Activated CD4-positive, alpha-beta T cell treated with anti-CD3 and anti-CD28 coated beads, Interleukin-2, amount 50 U/mL, for 24 hours (primary cell): ENCODE measurements at places on chromosomes 5 and 9.

DNA sequence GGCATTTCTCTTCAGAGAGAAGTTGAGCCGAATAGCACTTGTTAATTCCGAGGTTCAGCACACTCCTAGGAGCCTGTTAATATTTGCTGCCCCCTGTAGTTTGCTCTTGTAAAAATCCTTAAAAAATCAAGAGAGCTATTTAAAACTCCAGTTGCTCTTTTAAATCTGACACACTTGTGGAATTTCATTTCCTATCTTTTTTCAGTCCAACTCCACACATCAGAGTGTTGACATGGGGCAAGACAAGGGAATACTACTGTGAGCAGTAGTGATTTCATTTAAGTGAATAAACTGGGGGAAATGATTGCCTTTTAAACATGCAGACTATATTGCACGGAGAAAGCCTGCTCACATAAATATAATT lies 1096.3 kb upstream of the DMAC1 start:
- DNase-seq: no peak

DNA sequence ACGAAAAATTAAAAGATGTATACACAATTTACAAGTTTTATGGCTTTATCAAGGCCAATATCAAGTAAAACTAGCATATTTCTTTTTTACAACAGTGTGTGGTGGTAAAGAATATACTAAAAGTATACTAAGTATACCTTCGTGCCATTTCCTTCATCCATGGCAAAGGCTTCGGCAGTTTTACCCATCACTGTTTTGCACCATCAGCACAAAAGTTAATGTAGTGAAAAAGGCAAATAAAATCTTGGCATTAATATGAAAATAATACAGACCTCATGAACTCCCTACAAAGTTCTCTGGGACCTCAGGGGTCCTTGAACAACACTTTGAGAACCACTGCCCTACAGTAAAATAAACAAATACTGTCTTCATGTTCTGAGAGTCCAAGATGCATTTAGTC lies 312.3 kb upstream of the NREP start:
- DNase-seq: no peak

GRCh38 chr9:33291031-33291397 lies 698 bp downstream of the NFX1 start:
- no peak for DNase-seq

DNA sequence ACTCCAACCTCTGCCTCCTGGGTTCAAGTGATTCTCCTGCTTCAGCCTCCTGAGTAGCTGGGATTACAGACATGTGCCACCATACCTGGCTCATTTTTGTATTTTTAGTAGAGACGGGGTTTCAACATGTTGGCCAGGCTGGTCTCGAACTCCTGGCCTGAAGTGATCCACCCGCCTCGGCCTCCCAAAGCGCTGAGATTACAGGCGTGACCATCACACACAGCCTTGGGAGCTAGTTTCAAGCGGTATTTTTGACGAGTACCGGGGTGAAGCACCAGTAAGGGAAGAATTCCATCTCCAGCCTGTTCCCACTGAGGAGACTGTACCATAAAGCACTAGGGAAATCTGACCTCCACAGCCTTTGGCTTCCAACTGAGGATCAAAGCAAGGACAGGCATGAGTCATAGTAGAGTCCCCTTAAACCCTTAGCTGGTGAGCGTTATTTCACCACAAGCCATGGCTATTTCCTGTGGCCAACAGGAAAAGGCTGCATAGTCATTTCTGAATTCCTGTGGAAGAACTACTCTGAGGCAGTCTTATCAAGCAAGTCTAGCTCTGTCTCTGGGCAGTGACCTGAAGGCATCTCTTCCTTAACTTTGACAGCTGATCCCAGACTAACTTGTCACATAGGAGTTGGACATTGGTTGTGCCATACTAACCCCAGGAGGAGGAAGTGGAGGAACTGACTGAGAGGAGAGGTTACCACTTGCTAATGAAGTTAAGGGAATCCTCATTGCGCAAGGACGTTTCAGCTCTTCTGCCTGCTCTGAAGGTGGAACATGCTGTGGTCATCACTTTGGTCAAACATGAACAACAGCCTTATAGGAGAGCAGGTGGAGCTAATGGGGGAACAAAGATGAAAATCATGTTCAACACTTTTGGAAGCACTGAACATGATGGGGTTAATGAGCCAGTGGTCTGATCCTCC lies 85.8 kb upstream of the DMRT1 start:
- DNase-seq: no peak

GRCh38 chr9:137032858-137033257 lies 970 bp upstream of the FUT7 start:
- no peak for DNase-seq

- DNase-seq: no peak
These were observed 17.6 kb downstream of the GM2A start for GRCh38 chr5:151270599-151270998.

DNA sequence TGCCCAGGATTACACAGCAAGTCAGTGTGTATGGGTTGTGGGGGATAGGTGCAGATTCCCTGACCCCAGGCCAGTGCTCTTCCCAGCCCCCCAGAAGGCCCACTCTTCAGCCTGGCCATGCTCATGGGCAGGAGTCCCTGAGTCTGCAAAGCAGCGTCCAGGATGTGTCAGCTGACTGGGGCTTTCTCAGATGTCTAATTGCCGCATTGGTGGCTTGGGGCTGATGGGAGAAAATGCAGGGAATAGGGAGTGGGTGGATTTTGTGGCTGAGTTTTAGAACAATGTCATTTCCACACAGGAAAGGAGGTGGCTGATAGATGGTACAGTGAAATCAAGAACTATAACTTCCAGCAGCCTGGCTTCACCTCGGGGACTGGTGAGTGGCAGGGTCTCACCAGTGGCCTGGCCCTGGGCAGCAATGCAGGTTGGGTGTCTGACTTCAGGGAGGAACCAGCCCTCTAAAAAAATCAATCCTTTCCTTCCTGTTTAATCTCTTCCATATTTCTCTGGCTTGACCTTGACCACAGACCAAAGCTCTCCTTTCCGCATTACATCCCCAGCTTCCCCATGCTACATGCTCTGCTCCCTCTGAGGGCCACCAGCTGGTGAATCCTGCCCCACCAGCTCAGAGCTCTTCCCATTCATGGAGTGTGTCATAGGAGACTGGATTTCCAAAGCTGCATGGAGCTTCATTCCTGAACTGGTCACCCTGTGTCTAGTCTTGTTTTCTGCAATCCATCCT lies 14.2 kb downstream of the GLIPR2 start:
- DNase-seq: no peak

DNA sequence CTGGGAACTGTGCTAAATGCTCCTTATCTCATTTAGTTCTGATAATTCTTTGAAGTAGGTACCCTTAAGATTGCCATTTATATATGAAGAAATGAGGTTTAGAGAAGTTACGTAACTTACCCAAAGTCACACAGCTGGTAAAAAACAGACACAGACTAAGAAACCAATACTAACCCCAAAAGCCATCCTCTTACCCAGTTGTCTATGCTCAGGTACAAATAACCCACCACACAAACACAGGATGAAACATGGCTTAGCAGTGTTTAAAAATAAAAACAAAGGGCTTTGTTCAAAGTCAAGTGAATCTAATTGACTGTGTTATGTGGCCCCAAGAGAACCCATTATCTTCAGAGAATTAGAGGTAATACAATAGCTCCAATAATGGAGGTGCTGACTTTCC lies 37.0 kb upstream of the IL7R start:
- no peak for DNase-seq

GRCh38 chr9:131873335-131873734 lies 133.5 kb upstream of the RAPGEF1 start:
- no peak for DNase-seq

DNA sequence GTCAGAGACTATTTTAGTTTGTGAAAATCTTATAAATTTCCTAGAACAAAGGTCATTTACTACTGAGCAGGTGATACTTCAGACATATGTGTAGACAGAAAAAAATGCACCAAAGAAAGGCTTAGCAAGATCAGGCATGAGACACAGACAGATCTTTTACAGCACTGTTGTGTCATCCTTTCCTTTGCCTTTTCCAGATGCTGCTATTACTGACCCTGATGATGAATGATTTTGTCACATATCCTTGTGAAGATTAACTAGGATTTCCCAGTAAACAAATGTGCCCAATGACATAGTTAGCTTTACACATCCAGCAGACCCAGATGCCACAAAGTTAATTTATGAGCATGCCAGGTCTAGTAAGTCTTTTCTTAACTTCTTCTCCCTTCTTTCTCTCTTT lies 68.2 kb downstream of the DMRTA1 start:
- DNase-seq: no peak

DNA sequence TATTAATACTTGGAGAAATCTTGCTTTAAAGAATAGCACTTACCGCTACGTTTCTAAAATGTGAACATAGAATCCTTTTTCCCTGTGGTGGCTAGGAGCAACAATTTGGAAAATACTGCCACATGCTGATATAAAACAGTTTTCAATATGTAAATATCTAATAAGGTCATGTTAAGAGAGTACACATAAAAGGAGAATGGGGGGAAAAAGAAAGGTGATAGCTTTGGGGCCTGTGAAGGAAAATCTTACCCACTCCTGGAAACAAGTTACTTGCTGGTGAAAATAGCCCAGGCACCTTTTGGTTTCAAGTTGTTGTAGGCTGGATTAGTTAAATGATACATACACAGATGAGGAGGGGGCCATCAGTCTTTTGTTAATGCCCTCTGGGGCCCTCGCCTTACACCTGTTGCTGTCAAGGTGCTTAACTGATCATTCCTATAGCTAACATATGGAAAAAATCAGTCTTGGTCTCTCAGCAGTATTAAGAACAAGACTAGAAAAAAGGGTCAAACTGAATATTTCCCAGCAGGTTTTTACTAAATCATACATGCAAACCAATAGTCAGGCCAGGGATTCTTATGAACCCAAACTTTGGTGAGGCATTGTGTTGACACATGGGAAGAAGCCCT lies 24.1 kb downstream of the FYB1 start:
- DNase-seq: no peak

DNA sequence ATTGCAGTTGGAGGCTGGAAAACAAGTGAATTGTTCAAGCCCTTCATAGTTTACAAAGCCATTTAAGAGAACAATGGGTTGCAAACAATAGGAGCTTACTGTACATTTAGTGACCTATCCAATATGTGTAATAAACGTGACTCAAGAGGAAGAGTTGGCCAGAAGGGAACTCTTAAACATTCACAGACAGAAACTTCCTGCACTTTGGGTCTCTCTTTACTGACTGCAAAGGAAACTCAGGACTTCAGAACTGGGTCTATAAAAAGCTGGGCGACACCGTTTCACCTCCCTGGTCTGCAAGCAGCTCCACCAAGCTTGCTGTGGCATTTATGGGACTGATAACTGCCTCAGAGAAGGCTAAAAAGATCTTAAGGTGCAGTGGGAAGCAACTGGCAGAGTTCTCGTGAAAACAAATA lies 48.7 kb upstream of the SPATA31D4 start:
- DNase-seq: no peak

DNA sequence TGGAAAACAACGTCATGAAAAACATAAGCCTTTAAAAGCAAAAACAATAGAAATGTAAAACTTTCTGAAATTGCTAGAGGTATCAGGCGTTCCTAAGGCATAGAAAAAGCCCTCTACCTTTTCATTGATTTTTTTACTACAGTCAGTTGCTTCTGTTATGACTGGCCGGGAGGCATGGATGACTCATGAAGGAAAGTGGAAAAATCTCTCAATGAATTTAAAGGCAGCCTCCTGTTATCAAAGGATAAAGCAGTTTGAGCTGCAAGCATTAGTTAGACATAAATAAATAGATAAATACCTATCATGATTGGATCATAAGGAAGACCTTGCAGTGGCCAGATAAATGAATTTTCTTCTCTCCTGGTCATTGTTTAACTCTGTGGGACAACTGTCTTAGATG lies 281.6 kb downstream of the MAST4 start:
- no peak for DNase-seq

GRCh38 chr5:119451561-119451960 lies 736 bp upstream of the HSD17B4 start:
- no peak for DNase-seq

- DNase-seq: no peak
These were observed 17.3 kb downstream of the VAV2 start for GRCh38 chr9:133974631-133975341.

- no peak for DNase-seq
These were observed 183.9 kb downstream of the GRIA1 start for GRCh38 chr5:153674356-153674755.

GRCh38 chr9:26301046-26301445 lies 591.6 kb downstream of the CAAP1 start:
- no peak for DNase-seq
